ENCODE measurements at places on chromosomes 4 and X.

DNA sequence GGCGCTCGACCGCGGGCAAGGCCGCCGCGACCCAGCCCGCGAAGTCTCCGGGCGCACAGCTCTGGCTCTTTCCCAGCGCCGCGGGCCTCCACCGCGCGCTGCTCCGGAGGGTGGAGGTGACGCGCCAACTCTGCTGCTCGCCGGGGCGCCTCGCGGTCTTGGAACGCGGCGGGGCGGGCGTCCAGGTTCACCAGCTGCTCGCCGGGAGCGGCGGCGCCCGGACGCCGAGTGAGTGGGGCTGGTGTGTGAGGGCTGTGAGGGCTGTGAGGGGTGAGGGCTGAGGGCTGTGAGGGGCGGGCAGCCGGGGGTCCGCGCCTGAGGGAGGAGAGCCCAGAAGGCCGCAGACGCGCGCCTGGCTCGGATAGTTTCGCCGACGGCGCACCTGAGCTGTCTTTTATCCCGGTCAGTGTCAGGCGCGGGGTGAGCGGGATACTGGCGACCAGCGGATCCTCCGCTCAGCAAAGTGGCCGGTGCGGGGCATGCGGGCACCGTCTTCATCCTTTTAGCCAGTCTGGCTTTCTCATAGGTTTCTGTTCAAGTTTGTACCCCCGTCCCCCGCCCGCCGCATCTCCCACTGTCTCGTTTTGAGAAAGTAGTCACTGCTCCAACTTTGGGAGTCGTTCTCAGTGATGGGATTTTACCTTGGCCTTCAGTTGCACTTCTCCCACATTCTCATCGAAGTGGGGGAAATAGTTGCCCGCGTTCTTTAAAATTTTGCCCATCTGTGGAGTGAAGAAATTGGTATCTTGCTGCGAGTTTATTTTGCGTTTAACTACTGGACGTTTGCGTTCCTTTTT, 586 bp downstream of the HERC5 start:
- DNase-seq = no peak

GRCh38 chrX:130097507-130098209, 12.6 kb downstream of the ELF4 start:
- DNase-seq = peak; percentile 37

- no peak for DNase-seq
These were observed 232.4 kb downstream of the DCTD start for GRCh38 chr4:182684796-182685195.

- DNase-seq = no peak
These were observed 94.5 kb upstream of the PRKX start for GRCh38 chrX:3807906-3808305.

GRCh38 chrX:41350150-41350975, 16.4 kb downstream of the DDX3X start:
- DNase-seq = no peak

GRCh38 chrX:151921292-151921691, 8.6 kb downstream of the MAGEA4 start:
- no peak for DNase-seq

DNA sequence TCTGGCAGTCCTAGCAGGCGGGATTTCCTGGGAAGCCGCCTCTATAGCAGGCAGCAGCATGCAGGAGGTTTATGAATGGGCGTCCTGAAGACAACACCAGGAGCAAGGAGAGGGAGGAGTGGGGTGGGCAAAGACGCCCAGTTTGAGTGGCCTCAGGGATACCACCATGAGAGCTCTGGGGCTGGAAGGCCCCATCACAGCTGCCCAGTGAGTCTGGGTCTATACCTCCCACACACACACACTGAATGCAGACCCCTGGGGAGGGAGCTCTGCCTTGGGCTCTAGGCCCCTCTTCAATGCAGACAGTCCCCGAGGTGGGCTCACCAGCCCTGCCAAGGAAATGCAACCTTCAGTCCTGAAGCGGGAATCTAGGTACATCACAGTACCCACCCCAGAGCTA, 98.6 kb downstream of the AFAP1 start:
- DNase-seq = no peak

GRCh38 chr4:2059726-2060602, 837 bp downstream of the NAT8L start:
- no peak for DNase-seq

GRCh38 chrX:100328351-100328750, 81.7 kb downstream of the PCDH19 start:
- DNase-seq = no peak

- no peak for DNase-seq
These were observed 103.4 kb downstream of the QRFPR start for GRCh38 chr4:121277194-121278105.

DNA sequence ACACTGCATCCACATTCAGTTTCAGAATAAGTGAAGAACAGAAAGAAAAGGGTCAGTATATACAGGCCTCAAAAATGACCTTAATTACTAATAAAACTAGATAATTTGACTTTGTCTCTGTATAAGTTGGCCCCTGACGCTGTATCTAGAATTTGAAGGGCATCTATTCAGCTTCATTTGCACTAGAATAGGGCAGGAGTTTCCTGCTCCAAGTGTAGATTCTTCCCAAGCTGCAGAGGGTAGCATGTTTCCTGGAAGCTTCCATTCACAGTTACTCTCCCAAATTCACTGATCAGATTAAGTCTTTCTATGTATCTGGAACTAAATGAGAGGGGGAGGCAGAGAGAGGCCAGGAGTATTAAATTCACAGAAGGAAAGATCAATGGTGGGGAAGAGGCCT, 90.9 kb downstream of the GC start:
- DNase-seq = no peak

GRCh38 chrX:80285131-80285773, 135.0 kb upstream of the TENT5D start:
- DNase-seq = no peak

- DNase-seq = no peak
These were observed 174.5 kb upstream of the MXRA5 start for GRCh38 chrX:3520982-3521381.

DNA sequence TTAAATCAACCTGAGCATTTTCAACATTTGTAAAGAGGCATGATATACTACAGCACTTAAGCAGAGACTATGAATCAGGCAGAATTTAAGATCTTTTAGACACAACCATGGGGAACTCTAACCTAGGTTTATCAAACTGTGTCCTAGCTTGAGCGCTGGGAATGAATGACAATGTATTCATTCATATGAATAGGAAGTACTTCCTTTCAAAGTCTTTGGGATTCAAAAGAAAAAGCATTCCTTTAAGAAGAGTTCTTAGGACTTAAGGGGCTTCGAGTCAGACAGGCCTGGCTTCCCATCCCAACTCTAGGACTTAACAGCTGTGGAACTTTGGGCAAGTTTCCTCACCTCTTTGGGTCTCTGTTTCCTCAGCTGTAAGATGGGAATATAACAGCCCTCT, 104.6 kb downstream of the ANAPC4 start:
- DNase-seq = no peak

DNA sequence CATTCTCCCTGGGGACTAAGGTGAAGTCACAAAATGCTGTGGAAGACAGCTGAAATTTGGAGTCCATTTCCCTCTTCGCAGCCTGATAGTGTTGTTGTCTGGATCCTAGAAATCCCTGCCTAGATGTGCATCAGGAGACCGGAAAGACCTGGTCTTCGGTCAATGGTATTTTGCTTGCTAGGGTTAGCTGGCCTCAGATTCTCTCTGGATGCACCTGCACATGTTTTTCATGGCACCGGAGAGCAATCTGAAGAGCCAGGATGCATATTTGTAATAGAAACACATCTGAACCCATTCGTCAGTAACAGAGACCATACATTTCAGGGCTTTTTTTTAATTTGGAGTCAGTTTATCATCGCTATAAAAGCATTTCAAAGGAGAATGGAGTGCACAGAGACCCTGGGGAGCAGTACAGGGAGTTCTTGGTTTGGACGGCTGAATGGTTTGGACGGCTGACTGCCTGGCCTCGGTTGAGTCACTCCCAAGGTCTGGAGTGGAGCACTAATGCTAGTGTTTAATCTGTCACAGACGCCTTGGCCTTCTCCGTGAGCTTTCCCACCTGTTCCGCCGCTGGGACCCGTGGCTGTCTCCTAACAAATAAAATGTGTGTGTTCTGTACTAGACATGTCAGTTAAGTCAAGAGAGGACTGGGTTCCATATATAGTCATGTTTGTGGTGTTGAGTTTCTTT, 7.5 kb upstream of the PDLIM3 start:
- DNase-seq = no peak

- DNase-seq = no peak
These were observed 479.4 kb downstream of the AFF2 start for GRCh38 chrX:148979786-148980185.
